Left ventricle myocardium inferior (tissue), 1 donor: ENCODE measurements at places on chromosomes 4 and X. TPM values are rescaled to one million over a fixed set of nuclear protein-coding genes. Genes with fewer than 3 reads are reported as not detected.

DNA sequence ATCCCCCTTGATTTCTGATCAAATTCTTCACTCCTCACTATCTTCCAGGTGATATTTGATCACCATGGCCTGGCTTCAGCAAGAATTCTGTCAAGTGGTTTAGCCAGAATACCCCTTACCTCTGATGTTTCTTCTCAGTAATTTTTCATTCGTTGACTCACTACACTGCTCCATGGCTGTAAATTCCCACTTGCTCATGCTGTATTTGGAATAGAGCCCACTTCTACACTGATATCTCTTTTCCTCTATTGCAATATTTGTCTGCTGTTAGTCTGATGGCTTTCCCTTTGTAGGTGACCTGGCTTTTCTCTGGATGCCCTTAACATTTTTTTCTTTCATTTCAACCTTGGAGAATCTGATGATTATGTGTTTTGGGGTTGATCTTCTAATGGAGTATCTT, 73.9 kb upstream of the DIPK2B start:
- DNase-seq, result no peak

DNA sequence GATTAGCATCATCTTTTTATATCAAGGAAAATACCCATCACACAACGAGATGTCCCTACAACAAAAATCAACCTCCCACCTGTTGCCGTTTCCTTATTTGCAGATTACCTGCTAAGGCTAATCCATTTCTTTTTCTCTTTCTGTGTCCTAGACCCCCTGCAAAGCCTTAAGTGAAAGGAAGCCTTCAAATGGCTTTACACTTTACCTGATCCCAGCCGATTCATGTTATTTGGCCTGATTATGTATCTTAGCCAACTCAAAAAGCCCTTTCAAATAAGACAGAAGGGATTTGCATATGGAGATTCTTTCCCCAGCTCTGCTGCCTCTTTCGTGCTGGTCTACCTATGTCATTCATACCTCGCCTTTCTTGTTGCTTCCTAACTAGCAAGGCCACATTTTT, 14.4 kb downstream of the ABCG2 start:
- DNase-seq, result no peak

Gene PLAC8
- 1.5 TPM for total RNA-seq

GRCh38 chr4:78720204-78720603, 55.9 kb upstream of the BMP2K start:
- DNase-seq, result no peak

Gene ADGRL3
- total RNA-seq, result 6.1 TPM

- peak; percentile 86 for DNase-seq
Observed at GRCh38 chr4:40056716-40057585, at the start of gene N4BP2. TSS of gene N4BP2 (plus strand) at chr4:40056850. CDS start at chr4:40097341, 40,491 bp downstream.

DNA sequence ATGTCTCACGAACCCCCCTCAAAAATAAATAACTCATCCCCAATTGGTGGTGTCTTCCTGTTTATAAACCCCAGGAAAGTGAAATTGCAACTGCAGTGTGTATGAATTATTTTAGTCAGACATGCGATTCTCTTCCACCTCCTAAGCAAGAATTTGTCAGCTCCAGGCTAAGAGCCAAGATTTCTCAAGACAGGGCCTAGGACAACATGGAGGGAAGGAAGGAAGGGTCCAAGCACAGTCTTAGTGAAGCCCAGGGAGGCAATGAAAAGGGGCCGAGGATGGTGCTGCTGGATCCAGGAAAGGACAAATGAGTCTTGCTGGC, 20.0 kb downstream of the SH3KBP1 start:
- DNase-seq, result no peak

GRCh38 chr4:165692082-165692481, 181.0 kb upstream of the TLL1 start:
- no peak for DNase-seq

Gene ALB
- not detected for total RNA-seq

- DNase-seq, result no peak
Observed at GRCh38 chrX:23945206-23945605, 37.4 kb downstream of the CXorf58 start.

- no peak for DNase-seq
Observed at GRCh38 chrX:118182025-118182424, 65.4 kb upstream of the KLHL13 start.

Gene WDR13
- 137 TPM for total RNA-seq

Gene FREM3
- not detected for total RNA-seq

GRCh38 chr4:185966997-185967775, 101.8 kb upstream of the TLR3 start:
- no peak for DNase-seq

DNA sequence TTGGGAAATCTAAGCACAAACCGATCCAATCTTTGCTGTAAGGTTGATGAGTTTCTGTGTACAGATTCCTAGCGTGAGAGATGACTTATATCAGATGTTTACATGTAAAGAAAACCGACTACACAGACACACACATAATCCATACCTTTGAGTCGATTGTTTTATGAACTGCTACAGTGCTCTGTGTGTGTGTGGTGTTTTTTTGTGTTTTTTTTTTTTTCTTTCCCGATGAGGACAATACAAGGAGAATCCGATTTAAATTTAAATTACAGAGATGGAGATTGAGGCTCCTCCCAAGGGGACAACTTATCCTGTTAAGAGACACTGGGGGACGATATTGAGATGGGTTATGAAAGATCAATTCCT, 461 bp upstream of the SLC9A6 start:
- no peak for DNase-seq

DNA sequence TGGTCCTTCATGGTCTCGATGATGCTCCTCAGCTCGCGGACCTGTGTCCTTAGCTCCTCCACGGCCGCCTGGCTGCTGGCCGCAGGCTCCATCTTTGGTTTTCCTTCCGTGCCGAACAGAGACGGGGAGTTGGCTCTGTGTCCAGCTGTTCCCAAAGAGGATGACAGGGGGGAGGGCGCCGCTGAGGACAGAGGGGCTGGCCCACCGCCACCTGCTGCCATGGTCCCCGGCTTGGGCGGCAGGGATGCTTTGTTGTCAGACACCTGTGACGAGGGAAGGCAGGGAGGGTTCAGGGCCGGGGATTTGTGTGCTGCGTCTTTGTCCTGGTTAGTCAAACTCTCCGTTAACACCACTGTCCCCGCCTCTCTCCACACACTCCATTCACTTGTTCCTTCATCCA, 26.6 kb upstream of the MAP3K15 start:
- no peak for DNase-seq

DNA sequence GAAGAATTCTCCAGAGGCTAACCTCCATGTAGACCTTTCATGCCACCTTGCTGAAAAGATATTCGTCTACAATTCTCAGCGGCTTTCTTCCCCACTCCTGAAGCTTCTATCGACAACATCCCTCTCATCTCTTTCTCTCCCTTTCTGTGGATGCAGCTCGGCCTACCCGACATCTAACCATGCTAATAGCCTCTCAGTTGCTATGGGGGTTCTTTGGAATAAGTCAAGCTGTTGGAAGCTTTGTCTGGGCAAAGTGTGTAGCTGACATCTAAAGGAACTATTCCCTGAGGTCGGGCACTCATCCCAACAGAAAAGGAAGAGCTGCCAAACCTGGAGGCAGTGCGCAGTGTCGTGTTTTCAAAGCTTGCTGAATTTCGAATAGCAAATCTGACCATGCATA, 192.1 kb downstream of the RBMX2 start:
- no peak for DNase-seq

- DNase-seq, result no peak
Observed at GRCh38 chr4:101287324-101287723, 60.0 kb downstream of the PPP3CA start.

- no peak for DNase-seq
Observed at GRCh38 chrX:63920875-63921274, 135.9 kb upstream of the ARHGEF9 start.

DNA sequence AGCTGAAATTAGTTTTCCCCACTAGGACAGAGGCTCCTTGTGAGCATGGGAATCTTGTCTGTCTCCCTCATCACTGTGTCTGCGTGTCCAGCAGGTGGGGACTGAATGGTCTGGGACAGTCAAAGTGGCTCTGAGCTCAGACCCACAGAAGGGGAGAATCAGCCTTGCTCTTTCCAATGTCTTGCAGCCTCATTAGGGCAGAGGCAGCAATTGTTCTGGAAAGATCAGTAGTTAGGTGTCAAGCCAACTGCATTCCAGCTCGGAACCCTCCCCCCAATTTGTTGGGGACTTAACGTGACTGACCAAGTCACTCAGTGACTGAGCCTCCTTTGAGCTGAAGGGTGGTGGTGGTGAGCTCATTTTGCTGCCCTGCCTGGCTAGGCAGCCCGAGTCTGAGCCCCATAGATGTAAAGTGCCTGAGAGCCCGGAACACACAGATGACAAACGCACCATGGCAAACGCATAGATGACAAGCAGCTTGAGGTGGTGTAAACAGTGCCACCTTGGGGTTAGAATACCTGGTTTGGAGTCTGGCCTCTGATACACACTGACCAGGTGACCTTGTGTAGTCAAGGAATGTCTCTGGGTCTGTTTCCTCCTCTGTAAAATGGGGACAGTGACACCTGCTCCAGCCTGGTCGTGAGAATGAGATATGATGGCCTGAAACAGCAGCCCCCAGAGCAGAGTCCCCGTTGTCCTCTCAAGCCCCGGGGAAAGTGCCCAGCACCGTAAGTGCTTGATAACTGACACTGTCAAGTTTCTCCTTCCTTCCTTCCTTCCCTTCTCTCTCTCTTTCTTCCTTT, 2.7 kb upstream of the SORCS2 start:
- DNase-seq, result no peak
